ENCODE measurements at places on chromosomes 4 and X. TPM values are rescaled to one million over a fixed set of nuclear protein-coding genes. Genes with fewer than 3 reads are reported as not detected.

DNA sequence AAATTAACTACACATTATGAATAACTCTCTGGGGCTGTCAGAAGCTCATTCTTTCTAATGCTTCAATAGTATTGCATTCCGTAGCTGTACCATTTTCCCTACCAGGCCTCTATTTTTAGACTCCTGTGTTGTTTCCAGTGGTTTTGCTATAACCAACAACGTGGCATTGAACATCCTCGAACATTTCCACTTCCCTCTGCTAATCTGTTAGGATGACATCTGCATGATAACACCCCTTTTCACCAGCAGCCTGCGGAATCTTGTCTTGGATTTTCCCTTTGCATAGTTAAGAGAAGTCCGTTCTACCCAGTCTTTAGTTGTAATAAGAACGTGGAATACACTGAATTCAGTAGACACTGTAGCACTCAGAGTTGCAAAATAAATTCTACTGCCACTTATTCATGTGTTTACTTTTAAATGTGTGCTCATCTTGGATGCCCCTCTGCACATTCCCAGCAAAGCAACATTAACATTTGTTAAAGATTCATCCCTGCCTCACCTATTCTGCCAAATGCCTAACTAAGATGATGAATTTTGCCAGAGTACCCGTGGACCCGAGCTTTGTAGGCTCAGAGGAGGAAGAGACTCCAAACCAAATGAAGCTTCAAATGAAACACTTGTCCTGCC is 55.6 kb downstream of the SEL1L3 start:
- no peaks in the 10 kb centered on the region for H3K36me3 ChIP-seq
- H3K4me3 ChIP-seq = no peak overlapping the region

DNA sequence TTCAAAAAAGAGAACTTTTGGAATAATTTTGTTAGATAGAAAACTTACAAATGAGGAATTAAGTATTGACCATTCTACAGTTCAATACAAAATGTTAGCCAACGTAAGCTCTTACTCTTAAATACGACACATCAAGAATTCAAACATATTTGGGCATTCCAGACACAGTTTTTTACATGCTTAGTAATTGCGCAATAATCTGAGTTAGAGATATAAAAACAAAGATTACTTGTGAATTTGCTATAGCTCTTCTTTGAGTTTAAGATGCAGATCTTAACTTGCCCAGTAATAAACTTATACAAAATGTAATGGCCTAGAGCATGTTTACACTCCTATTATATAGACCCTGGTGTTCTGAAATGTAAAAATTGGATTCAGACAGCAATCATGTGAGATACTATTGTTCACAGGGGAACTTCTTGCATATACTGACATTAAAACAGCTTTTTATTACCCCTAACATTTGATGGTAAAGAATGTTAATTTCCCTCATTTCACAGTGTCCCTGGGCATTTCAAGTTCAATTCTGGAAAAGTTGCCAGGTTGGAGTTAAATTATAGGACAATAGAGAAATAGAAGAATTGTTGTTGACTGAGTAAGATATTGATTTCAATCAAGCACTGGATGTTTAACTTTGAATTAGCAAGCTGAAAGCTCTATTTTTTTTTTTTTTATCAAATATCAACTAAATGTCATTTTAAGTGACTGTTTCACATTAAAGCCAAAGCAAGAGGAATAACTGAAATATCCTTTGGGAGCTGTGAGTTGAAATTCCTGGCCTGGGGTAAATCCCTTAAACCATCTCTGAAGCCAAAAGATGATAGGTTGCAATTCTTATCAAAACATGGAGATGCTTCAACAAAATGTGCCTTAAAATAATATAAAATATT is 910 bp downstream of the HPGDS start:
- DNase-seq = no peak
- H3K27ac ChIP-seq = no peak overlapping the region
- no peak overlapping the region for H3K4me3 ChIP-seq
- no peaks in the 10 kb centered on the region for H3K4me1 ChIP-seq
- no peaks in the 10 kb centered on the region for H3K36me3 ChIP-seq
- H3K27me3 ChIP-seq = no peaks in the 10 kb centered on the region

DNA sequence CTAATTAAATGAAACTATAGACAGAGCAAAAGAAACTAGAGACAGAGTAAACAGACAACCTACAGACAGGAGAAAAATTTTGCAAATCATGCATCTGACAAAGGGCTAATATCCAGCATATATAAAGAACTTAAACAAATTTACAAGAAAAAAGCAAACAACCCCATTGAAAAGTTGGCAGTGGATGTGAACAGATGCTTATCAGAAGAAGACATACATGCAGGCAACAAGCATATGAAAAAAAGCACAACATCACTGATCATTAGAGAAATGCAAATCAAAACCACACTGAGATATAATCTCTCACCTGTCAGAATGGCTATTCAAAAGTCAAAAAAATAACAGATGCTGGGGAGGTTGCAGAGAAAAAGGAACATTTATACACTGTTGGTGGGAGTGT is 14.8 kb downstream of the ZNF280C start:
- no peak overlapping the region for H3K27ac ChIP-seq
- no peak overlapping the region for H3K4me3 ChIP-seq
- H3K4me1 ChIP-seq = no peaks in the 10 kb centered on the region

DNA sequence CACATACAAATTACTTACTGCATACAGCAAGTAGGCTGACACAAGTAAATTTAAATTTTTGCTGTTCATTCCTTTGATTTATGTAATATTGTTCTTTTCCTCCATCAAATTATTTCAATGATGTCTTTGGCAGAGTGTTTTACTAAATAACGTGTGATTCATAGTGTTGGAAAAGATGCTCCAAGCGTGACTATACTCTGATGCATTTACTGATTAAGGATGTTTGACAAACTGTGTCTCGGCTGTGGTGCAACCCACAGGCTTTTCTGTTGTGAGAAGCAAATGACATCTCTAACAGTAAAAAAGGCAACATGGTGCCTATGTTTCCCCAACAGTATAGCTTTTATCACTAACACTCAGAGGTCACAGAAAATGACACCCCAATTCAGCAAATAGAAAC is 540.9 kb downstream of the PPP4R3C start:
- H3K27me3 ChIP-seq = no peaks in the 10 kb centered on the region
- no peak for DNase-seq
- H3K4me1 ChIP-seq = no peaks in the 10 kb centered on the region

DNA sequence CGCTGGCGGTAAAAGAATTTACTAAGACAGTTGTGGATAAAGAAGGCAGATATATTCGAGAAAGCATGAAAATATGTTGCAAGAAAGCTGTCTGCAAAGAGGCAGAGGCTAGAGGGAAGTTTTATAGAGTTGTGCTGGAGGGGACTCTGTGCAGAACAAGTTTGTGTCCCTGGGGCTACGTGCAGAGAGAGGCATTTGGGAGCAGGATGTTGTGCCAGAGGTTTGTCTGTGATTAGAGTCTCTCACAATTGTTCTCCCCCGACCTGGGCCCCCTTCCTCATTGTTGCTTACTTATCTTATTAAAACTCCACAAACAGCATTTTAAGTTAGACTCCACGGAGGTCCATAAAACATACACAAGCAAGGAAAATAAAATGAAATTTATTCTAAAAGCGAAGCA is 831.3 kb downstream of the NLGN4X start:
- no peak overlapping the region for H3K27ac ChIP-seq
- no peak overlapping the region for H3K4me3 ChIP-seq
- H3K27me3 ChIP-seq = no peaks in the 10 kb centered on the region
- H3K36me3 ChIP-seq = no peaks in the 10 kb centered on the region

GRCh38 chr4:168787801-168788595 is 222.1 kb downstream of the CBR4 start:
- H3K36me3 ChIP-seq = no peaks in the 10 kb centered on the region
- H3K4me1 ChIP-seq = no peaks in the 10 kb centered on the region
- H3K4me3 ChIP-seq = no peak overlapping the region
- no peaks in the 10 kb centered on the region for H3K27me3 ChIP-seq
- no peak for DNase-seq
- no peak overlapping the region for H3K27ac ChIP-seq

- no peak overlapping the region for H3K27ac ChIP-seq
- H3K4me1 ChIP-seq = no peaks in the 10 kb centered on the region
- no peaks in the 10 kb centered on the region for H3K36me3 ChIP-seq
- DNase-seq = no peak
- H3K27me3 ChIP-seq = no peaks in the 10 kb centered on the region
These were observed 46.3 kb upstream of the NKX1-1 start for GRCh38 chr4:1452431-1453051.

- H3K27ac ChIP-seq = no peak overlapping the region
- no peaks in the 10 kb centered on the region for H3K36me3 ChIP-seq
- DNase-seq = no peak
- H3K4me3 ChIP-seq = no peak overlapping the region
These were observed 6.9 kb upstream of the HELT start for GRCh38 chr4:185011408-185011807.

- DNase-seq = no peak
- peaks cover 12% of the 10 kb centered on the region for H3K4me1 ChIP-seq
- peak overlapping the region; percentile 28 for H3K27ac ChIP-seq
- no peaks in the 10 kb centered on the region for H3K36me3 ChIP-seq
These were observed 127.3 kb downstream of the CBR4 start for GRCh38 chr4:168882650-168883233.

DNA sequence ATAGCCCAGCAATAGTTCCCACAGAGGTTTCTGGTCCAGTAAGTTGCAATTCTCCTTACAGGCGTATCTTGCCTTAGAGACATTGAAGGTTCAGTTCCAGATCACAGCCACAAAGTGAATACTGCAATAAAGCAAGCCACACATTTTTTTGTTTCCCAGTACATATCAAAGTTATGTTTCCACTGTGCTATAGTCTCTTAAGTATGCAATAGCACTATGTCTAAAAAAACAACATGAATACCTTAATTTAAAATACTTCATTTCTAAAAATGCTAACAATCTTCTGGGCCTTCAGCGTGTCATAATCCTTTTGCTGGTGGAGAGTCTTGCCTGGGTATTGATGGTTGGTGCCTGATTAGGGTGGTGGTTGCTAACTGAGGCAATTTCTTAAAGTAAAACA is 659.1 kb downstream of the GRID2 start:
- DNase-seq = no peak
- H3K27me3 ChIP-seq = no peaks in the 10 kb centered on the region
- no peaks in the 10 kb centered on the region for H3K36me3 ChIP-seq
- no peak overlapping the region for H3K4me3 ChIP-seq

DNA sequence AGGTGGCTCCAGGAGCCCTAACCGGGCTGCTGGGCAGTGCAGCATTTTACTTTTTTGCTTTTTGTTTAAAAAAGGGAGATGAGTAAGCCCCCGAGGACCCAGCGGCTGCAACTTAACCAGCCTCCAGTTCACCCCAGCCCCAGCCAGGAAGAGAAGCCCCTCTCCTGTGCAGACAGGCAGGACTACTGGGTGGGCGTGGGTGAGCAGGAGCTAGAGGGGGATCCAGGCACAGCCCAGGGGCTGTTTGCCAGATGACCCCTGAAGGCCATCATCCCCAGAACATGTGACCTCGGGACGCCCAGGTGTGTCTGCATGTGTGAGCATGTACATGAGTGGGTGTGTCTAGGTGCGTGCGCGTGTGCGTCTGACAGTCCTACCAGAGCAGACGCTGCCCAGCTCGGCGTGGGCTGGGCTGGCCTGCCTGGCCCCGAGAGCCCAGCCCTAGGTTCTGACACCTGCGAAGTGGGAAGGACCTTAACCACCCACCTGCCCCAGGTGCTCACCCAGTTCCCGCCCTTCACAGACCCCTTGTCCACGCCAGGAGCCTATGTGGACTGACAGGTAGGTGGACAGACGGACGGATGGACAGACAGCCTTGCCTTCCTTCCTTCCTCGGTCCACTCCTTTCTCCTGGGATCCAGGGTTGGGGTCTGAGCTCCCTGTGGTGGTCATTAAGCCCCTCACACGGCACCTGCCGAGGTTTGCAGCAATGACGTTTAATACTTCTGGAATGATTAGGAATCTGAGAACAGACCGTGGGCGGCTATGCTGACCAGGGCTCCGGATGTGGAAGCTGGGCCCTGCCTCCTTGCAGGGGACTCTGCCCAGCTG is 7.8 kb upstream of the HAUS3 start:
- no peak for DNase-seq
- H3K4me3 ChIP-seq = no peak overlapping the region
- H3K27me3 ChIP-seq = no peaks in the 10 kb centered on the region
- H3K27ac ChIP-seq = no peak overlapping the region
- H3K4me1 ChIP-seq = no peaks in the 10 kb centered on the region

DNA sequence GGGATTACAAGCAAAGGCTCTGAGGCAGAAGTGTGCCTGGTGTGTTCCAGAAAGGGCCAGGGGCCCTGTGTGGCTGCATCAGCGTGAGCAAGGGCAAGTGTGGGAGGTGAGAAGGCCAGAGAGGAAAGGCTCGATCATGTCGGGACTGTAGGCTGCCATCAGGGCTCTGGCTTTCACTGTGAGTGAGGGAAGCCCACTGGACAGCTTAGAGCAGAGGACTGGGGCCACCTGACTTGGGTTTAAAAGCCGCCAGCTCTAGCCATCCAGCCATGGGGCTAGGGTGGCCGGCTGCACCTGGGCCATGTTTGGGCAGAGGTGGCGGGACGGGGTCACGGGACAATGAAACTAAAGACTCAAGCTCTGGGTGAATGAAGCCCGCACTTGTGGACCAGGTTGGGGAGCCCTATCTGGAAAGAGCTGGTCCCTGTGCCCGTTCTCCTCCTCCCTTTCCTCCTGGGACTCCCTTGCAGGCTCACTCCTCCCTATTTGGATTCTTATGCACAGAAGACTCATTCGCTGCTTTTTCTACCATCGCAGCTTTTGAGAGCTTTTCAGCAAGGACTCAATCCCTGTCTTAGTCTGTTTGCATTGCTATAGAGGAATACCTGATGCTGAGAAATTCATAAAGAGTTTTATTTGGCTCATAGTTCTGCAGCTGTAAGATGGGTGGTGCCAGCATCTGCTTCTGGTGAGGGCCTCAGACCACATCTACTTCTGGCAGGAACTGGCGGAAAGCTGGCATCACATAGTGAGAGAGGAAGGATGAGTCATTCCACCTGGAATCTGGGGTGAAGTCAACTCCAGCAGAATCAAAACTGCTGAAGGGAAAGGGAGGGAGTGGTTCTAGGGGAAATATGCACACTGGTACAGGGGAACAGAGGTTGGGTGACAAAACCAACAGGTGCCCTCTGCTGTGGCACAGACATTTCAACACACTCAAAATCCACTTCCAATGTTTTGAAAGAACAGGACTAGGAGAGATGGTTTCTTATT is 15.3 kb downstream of the CTAG1B start:
- no peak overlapping the region for H3K4me3 ChIP-seq
- H3K27me3 ChIP-seq = no peaks in the 10 kb centered on the region
- H3K4me1 ChIP-seq = peaks cover 3% of the 10 kb centered on the region

- no peaks in the 10 kb centered on the region for H3K36me3 ChIP-seq
- H3K27ac ChIP-seq = no peak overlapping the region
These were observed 7.6 kb downstream of the TIGD4 start for GRCh38 chr4:152771741-152772533.

TLR10 gene
- total RNA-seq = not detected

Measured in right lobe of liver (tissue), 6 donors.